ENCODE measurements at places on chromosomes 1 and 21.

- no peak for DNase-seq
Observed at GRCh38 chr1:51661081-51661518, 44.2 kb downstream of the OSBPL9 start.

- DNase-seq = peak; percentile 49
Observed at GRCh38 chr1:58162952-58163550, 383.5 kb downstream of the OMA1 start.

GRCh38 chr21:36035381-36035791 is 24.9 kb downstream of the SETD4 start:
- no peak for DNase-seq

DNA sequence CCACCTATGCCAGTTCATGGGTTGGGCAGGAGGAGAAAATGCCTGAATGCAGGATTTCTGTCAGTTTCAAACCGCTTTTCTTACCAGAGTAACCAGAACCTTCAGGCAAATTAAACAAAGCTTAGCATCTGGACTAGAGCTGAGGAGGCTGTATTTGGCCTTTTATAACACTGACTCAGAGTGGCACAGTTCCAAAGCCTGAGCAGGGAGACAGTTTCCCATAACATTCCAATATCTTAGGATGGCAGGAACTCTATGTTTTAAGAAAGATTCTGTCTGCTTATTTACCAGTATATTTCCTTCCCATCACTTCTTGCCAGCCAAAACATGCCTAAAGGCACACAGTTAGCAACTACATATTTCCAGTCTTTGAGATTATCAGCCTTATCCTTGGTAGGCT is 46.8 kb downstream of the UBR4 start:
- no peak for DNase-seq

DNA sequence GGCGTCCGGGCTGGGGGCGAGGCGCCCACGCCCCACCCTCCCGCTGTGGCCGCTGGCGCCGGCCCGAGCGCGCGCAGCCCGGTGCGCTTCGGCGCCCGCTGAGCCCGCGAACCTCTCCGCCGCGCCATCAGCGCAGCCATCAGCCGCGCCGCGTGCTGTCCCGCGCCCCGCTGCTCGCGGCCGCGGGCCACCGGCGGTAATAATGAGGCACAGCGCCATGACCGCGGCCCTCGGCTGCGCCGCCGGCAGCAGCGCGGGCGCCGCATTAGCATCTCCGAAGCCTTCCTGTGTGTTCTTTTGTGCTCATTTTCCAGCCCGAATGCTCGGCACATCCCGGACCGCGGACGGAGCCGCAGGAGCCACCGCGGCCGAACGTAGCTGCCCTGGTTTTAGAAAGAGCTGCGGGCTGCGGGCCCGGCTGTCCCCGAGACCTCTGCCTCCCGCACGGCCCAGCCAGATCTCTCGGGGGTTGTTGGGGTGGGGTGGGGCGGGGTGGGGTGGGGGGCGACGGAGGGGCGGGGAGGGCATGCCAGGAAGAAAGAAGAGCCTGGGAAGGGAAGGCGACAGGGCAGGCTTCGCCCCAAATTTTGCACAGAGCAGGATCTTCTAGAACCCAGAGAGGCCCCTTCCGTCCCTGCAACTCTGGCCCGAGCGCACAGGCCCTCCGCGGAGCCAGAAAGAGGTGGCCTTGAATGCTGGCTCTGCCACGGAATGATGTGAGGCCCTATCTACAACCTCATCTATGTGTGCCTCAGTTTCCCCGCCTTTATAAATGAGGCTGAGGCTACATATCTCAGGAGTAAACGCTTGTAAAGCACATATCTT is 55.3 kb downstream of the RRAGC start:
- DNase-seq = no peak

- DNase-seq = no peak
Observed at GRCh38 chr1:36722871-36723270, 240.2 kb upstream of the CSF3R start.

GRCh38 chr1:153775458-153776327 is 486 bp downstream of the SLC27A3 start:
- DNase-seq = peak; percentile 38

DNA sequence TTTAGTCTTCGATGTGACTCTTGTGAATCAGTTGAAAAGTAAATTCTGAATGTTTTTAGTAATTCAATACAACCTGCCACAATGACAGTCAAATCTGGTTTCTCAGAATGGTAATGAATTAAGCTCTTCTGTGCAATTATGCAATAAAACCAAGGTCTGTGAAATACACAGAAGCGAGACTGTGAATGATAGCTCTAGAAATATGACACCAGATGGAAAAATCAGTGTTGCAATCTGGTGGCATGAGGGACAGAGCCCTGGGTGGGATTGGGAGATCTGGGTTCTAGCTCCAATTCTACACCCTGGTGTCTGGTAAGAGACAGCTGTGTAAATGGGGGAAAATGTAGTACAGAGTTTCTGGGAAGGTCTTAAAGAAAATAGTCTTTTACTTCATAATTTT is 586.4 kb upstream of the ZRANB2 start:
- DNase-seq = no peak

DNA sequence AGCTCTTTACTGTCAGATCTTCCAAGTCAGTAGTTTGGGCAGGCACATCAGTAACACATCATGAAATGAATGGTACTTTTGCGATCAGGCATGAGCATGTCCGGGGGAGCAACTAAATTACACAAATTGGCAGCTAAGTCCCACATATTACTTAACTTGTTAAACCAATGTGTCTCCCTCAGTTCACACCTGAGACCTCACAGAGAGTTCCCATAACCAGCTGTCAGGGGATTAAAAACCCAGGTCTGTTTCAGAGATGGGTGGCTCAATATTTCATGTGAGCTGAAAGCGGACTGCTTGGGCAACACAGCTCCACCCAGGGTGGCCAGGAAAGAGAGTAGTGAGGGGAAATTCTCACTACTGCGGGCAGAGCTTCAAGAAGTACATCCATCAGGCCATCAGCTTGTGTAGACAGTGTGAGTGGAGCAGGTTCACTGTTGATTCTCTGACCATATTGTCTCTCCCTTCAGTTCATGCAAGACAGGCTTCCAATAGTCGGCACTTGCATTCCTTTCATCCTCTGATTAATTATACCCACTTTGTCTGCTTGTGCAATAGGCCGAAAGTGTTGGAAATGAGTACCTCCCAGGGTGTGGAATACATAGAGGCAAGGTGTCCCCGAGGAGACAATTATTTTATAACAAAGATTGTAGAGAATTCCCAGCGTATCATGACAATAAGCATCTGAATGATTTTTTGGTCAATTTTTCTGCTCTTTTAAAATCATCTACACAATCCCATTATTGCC is 139.9 kb downstream of the PTGER3 start:
- no peak for DNase-seq

- DNase-seq = no peak
Observed at GRCh38 chr21:37658817-37659458, 257.3 kb downstream of the KCNJ6 start.

- DNase-seq = no peak
Observed at GRCh38 chr1:40409467-40409866, 35.9 kb downstream of the SMAP2 start.

DNA sequence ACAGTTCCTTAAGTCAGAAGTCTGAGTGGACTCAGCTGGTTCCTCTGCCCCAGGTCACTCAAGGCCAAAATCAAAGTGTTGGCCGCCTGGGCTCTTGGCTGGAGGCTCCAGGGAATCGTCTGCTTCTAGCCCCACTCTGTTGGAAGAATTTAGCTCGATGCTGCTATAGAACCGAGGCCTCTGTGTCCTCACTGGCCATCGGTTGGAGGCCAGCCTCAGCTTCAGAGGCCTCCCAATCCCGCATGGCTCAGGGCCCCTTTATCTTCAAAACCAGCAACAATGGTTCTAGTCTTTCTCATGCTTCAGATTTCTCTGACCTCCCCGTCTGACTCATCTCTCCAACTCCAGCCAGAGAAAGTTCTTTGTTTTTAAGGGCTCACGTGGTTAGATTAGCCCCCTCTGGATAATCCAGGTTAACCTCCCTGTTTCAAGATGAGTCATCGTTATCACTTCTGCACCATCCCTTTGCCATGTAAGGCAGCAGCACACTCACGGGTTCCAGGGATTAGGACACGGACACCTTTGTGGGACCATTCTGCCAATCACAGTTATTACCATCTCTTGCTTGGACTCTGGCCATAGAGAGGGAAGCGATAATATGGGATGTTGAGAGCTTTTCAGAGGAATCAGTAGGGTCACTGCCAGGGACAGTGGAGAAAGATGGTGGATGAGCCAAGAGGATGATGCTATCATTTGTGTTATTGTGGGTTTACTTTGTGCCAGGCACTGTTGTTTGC is 13.6 kb downstream of the FHAD1 start:
- no peak for DNase-seq

DNA sequence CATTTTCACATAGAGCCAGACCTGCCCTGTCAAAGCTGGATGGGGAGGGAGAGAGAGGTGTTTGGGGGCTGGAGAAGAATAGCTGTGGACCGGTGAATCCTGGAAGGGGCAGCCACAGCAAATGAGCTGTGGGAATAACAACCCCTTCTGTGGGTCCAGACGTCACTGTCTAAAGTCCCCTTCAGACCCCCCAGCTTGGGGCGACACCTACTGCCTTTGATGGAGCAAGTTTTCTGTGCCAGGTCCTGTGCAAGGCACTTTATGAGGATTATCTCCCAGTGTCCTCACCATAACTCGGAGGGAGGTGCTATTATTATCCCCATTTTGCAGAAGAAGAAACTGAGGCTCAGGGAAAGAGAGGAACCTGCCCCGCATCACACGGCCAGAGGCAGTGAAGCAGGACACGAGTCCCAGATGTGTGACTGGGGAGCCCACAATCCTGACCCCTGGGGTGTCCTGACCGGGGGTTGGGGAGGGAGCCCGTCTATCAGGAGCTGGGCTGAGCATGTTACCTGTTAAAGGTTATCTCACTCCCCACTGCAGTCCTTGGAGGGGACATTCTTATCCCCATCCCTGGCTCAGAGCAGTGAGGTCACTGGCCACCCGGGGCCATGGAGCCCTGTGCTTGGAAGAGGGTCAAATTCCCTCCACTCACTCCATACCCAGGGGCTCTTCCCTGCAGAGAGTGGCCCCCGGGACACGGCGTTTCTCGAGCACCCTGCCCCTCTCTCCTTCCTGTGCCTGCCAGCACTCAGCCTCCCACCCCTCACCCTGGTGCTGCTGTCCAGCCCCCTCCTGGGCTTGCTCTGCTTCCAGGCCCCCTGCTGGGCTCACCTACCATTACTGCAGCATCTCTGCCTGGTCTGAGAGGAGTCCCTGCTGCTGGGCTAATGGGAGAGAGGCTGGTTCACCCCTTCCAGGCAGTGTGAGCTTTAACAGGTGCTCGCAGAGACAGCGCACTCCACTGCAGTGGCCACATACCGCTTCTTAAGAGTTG is 132.9 kb downstream of the PTPRU start:
- no peak for DNase-seq

GRCh38 chr1:244862699-244863490 is 1.4 kb downstream of the HNRNPU start:
- DNase-seq = peak; percentile 96

- DNase-seq = peak; percentile 78
Observed at GRCh38 chr1:25619101-25619890, 2.7 kb downstream of the MAN1C1 start.

- no peak for DNase-seq
Observed at GRCh38 chr1:208604295-208604694, 360.1 kb upstream of the PLXNA2 start.

DNA sequence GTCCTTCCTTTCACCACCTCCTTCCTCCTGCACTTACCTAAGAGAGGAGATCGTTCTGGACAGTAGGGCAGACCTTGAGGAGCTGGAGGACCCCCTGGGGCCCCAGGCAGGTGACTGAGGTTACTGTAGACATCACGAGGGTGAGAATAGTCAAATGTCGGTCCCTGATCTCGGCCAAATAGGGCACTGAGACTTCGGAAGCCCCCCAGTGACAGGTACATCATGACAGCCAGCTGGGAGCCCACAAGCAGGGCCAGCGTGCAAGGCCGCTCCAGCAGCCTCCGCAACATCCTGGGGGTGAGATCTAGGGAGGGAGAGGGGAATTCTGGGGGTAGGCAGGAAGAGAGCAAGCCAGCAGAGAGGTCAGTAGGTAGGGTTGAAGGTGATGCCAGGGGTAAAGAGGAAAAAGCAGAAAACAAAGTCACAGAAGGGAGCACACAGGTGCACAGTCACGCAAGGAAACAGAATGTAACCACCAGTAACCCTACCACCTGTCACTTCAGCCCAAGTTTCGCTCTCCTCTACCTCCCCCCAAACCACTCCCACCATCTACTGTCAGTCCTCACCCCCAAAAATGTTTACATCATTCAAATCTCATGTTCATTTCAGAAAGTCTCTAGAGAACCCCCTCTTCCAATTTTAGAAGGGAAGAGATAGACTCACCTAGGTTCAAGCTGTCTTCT is 1.4 kb downstream of the B4GALT3 start:
- DNase-seq = no peak

DNA sequence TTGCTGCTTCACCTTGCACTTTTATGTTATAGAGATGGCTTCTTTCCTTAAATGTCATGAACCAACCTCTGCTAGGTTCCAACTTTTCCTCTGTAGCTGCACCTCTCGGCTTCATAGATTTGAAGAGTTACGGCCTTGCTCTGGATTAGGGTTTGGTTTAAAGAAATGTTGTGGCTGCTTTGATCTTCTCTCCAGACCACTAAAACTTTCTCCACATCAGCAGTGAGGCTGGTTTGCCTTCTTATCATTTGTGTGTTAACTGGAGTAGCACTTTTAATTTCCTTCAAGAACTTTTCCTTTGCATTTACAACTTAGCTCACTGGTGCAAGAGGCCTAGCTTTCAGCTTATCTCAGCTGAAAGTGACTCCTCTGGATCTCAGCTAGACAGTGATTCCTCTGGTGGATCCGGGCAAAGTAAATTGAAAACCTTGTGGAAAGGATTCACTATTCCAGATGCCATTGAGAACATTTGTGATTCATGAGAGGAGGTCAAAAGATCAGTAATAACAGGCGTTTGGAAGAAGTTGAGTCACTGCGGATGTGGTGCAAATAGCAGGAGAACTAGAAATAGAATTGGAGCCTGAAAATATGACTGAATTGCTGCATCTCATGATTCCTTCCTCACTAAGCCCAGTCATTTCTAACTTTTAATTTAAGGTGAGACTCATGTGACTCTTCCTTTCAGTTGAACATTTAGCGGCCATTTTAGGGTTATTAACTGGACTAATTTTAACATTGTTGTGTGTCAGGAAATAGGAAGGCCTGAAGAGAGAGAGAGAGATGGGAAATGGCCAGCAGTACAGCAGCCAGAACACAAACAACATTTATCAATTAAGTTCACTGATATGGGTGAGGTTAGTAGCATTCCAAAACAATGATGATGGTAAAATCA is 16.2 kb upstream of the RGS1 start:
- DNase-seq = no peak

DNA sequence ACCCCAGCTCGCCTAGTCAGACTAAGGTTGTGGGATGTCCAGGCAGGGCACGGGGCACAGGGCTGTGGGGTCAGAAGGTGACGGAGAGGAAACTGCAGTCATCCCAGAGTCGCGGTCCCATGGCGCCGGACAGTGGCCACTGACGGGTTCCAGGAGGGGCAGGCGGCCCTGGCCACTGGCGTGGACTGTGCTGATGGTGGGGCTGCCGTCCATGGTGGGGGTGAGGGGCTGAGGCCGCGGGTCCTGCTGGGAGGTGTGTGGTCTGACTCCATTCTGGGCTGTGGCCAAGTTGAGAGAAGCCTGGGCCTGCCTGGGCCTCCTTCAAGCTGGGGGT is 32.0 kb downstream of the PCNT start:
- no peak for DNase-seq

GRCh38 chr1:230534224-230534623 is 108.1 kb upstream of the COG2 start:
- DNase-seq = no peak

Data from head of caudate nucleus (tissue), 42 donors.